Endothelial cell of umbilical vein (primary cell): ENCODE measurements at places on chromosomes 2 and 18.
A peak's percentile ranks its signal among the peaks of the same experiment; 100 is the strongest.

DNA sequence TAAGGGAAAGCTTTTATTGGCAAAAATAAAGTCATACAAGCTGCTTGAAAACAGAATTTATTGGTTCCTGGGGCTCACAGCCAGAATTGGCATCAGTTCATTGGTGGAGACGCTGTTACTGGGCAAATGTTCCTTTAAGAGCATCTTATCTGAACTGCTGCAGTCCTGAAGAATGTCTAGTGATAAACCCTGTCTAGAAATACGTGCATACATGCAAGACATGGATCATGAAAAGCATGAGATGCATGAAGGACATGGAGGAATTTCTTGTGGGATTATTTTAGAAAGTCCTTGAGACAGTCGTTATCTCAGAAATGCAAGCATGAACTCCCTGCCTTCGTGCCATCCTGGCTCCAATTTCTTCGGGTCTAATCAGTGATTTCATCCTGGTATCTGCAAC is 32.5 kb upstream of the FHOD3 start:
- no peak for DNase-seq

DNA sequence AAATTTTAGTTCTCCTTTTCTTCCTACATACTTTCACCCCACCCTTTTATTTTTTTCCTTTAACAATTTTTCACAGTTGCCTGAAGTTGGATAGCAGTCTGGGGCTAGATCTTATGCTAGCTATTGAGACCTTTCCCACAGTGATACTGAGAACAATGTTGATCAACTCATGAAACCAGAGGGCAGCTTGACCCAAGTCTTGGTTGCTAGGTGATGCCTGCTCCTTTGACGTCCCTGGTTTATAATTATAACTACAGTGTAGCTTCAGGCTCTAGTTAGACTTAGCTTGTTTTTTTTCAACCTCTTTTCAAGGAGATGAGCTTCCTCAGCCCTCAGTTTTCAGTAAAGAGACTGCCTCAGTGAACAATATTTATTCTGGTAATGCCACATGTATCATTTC is 648.5 kb downstream of the IRS1 start:
- no peak for DNase-seq

GRCh38 chr2:422676-423435 is 135.0 kb upstream of the ALKAL2 start:
- no peak for DNase-seq

DNA sequence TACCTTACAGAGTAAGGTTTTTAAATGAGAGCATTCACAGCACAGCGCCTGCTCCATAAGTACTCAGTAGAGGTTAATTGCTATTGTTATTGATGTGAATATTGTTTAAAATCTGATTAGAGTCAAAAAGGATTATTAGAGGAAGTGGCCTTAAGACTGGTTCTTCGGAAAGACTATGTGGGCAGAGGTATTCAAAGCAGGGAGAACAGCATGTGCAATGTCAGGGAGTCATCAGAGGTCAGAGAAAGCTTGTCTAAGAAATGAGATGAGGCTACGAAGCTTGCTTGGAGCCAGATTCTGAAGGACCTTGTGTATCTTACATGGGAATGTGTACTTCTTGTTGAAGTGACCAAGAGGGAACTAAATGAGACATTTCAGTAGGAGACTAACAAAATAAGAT is 49.8 kb downstream of the PMS1 start:
- no peak for DNase-seq

DNA sequence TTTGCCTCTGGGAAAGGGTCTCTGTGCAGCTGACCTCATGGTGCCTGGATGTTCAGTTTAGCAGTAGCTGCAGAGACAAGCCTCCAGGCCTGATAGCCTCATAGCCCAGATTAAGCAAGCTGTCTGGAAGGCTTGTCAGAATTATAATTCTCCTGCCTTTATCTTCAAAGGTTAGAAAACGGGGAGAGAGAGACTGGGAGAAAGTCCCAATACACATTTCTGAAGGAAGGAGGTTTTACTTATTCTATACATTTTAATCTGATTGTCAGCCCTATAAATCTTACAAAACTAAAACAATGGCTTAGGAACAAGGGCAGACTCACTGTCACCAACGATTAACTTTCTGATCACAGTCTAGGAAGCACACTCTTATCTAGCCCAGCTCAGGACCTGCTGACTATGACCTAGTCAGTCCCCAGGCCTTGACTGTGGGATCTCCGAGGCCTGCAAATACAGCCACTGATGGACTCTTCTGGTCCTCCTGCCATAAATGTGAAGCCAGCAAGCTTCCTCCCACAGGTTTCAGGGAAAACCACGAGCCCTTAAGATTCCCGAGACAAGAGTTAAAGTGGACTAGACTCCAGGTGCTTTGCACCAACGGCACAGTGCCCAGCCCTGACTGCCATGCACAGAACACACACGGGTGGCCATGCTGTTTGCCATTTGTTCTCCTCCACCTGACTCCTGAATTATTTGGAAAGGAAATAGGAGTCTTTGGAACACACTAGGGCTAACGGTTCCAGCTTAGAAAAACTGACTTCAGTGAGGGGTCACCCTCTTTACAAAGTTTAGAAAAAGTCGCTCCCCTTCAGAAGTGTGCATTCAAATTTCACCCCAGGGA is 111.4 kb upstream of the SMAD7 start:
- DNase-seq = peak; percentile 12

DNA sequence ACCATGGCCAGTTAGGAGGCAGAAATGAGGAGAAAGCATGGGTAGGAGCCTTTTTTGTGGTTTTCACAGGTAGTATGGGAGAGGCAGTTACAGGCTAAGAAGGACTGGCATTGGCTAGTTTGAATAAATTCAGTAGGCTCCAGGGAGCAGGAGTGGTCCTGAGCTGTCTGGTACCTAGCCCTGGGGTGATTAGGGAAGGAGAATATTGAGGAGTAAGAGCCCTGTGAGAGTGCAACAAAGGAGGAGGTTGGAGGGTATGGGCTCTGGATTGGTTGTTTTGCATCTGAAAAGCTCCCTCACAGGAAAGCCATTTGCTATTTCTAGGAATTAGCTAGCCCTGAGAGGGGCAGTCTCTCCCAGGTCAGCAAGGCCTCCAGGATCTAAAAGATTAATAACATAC is 13.3 kb upstream of the TCF7L1 start:
- DNase-seq = no peak

DNA sequence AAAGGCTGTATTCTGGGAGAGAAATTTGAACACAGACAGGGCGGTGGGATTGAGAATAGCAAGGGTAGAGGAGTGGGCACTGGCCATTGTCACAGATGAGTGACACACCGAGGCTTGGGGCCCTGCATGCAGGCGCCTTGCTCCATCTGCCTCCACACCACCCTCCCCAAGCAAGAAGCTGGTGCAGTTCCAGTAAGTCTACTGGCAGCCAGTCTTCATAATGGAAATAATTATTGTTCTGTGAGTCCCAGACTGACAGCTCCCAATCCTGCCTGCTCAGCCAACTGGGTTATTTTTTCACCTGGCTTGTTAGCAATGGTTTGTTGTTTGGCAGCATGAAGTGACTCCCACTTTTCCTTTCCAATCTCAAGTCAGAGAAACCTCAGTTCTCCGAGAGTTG is 13.0 kb downstream of the TTC32 start:
- no peak for DNase-seq

- no peak for DNase-seq
Observed at GRCh38 chr2:158633261-158633660, 161.9 kb upstream of the DAPL1 start.

DNA sequence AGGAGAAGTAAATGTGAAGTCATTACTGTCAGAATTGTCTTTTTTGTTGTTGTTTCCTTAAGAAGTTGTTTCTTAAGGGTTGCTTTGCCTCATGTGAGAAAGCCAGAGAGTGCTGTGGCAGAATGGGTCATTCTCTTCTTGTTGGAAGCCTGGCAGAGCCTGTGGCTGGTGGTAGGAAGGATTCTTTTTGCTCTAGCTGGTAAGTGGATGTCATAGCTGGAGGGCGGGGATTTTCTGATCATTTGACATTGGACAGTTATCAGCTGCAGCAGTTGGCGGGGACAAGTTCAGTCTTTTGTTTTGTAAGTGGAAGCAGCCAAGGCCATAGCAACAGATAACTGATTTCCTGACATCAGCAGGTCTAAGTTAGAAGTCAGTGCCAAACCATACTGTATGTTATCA is 5.5 kb upstream of the RMDN2 start:
- DNase-seq = no peak

GRCh38 chr2:67994716-67995115 is 68.1 kb downstream of the C1D start:
- no peak for DNase-seq

- no peak for DNase-seq
Observed at GRCh38 chr18:27793013-27793785, 383.7 kb downstream of the CDH2 start.
